Pons (tissue), 1 donor: ENCODE measurements at places on chromosomes 2 and 18.

DNA sequence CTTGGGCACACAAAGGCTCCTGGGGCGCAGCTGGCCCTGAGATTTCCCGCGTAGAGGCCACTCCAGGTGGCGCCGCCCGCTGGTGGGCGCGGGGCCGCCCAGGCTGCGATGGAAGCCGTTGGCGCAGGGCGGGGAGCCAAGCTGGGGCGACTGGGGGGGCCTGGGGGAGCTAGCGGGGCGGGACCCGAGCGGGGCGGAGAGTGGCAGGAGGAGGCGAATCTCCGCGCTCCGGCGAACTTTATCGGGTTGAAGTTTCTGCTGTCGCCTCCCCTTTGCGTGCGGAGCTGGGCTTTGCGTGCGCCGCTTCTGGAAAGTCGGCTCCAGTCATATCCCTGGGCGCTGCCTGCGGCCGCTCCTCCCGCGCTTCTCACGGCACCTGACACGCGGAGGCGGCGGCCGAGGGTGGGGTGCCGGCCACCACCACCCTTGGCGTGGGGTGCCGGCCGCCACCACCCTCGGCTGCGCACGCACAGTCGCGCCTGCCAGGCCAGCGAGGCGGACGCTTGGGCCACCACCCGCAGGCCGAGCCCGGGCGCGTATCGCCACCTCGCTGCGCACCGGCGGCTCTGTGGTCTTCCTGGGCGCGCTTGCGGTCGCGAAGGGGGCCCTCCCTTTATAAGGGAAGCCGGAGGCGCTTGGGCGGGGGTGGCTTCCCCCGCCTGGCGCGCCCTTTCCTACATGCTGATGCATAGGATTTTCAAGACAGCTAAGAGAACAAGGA is 919 bp upstream of the CYP1B1 start:
- no peak for DNase-seq

GRCh38 chr2:190351955-190352354 is 8.6 kb downstream of the INPP1 start:
- no peak for DNase-seq

DNA sequence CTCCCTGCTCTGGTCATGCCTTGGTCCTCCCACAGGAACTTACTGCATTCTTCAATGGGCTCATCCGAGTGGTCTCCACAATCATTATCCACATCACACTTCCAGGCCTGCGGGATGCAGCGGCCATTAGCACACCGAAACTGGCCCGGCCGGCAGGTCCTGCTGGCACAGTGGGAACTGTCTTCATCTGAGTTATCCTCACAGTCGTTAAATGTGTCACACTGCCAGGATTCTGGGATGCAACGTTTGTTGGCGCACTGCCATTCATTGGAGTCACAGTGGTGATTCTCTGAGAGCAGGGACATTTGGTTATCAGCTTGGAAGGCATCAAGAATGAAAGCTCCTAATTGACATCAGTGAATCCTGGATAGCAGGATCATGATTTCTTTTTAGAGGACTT is 104.5 kb downstream of the DHRS9 start:
- peak; percentile 63 for DNase-seq

GRCh38 chr2:127770973-127771735 is 39.8 kb downstream of the WDR33 start:
- DNase-seq: no peak

GRCh38 chr2:127024769-127025358 is 82.1 kb downstream of the BIN1 start:
- DNase-seq: peak; percentile 30

- DNase-seq: no peak
These were observed 84.6 kb downstream of the MAIP1 start for GRCh38 chr2:200039724-200040650.

GRCh38 chr2:170073288-170073687 is 104.7 kb upstream of the MYO3B start:
- peak; percentile 95 for DNase-seq

GRCh38 chr2:112001136-112001715 is 53.8 kb upstream of the TMEM87B start:
- DNase-seq: peak; percentile 43

DNA sequence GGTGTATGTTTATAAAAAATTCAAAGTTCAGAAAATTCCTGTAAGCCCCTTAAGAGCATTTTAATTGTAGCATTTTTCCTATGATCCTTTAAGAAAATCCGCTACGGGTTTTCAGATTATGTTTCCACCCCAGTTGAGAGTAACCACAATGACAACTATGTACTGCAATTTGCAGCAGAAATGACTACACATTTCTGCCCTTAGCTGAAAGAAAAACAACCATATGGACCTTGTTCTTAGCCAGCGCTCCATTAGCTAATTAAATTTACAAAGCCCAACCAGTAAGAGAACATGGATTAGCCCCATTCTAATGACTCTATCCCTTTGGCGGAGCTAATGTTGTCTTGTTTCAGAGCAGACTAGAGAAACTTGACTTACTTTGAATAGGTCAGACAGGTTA is 247.6 kb downstream of the SLC8A1 start:
- no peak for DNase-seq

GRCh38 chr18:13353084-13353823 is 134.7 kb downstream of the LDLRAD4 start:
- DNase-seq: no peak

DNA sequence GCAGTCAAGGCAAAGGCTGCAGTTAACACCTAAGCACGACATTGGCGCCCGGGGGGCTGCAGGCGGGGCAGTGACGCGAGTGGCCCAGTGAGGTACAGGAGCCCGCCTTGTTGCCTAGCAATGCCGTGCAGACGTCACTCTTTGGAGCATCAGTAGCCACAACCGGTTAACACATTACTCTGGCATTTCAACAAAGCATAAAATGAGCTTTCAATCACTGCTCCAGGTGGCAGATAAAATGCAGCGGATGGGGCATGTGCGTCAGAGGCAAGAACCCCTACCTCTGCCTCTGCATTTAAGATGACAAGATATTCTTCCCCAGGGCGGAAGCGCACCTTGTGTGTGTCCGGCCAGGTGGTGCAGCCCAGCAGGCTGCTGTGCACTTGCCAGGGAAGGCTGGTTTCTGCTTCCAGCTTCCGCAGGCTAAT is 139.4 kb downstream of the MTCL1 start:
- no peak for DNase-seq

DNA sequence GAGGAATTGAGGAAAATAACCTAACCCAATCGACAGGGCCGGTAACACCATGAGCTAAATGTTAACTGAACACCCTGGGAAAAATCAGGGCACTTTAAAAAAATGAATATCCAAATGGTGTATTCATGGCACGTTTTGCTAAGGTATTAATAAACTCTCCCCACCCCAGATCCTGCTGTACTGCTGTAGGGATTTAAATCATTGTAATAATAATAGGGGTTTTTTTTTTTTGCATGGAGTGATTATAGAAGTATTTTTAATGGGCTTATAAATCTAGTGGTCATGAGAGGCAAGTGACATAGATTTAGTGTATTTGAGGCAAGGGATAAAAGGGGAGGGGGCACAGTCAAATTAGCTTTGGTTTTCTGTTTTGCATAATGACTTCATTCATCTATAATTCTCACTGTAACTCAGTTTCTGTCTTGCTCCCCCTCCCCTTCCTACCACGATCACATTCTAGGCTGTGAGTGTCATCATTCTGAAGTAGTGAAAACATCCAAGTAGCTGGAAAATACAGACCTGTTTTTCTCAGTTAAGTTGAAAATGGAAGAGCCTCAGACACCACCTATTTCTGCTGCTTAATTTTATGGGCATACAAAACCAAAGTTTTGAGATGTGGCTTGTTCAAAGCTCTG is 18.2 kb upstream of the MGAT5 start:
- DNase-seq: no peak

- no peak for DNase-seq
These were observed 6.5 kb upstream of the CNDP2 start for GRCh38 chr18:74489676-74490075.

GRCh38 chr2:105800953-105801635 is 56.4 kb downstream of the NCK2 start:
- DNase-seq: no peak

DNA sequence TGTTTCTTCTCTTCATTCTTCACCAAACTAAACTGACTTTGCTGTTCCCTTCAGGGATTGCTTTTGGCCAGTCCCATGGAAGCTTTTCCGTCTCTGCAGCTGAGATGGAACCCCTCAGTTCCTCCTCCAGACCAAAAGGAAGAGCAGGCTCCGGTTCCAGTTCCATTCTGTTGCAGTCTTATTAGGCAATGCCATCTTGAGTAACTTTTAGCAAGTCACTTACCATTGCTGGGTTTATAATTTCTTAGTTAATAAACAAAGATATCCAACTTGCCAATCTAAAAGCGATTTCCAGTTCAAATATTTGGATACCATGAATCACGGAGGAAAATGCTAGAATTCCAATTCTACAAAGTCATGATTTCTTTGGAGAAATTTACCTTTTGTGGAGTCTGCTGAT is 214.3 kb upstream of the LYPD1 start:
- no peak for DNase-seq

- no peak for DNase-seq
These were observed 5.8 kb downstream of the UNC50 start for GRCh38 chr2:98614024-98614739.

- DNase-seq: no peak
These were observed 7.6 kb downstream of the HIBCH start for GRCh38 chr2:190311893-190312634.

GRCh38 chr18:12086249-12086648 is 7.4 kb upstream of the ANKRD62 start:
- DNase-seq: no peak

- no peak for DNase-seq
These were observed 84.7 kb downstream of the BCL2 start for GRCh38 chr18:63234841-63235240.

GRCh38 chr2:205364261-205364660 is 318.0 kb upstream of the NRP2 start:
- DNase-seq: no peak

DNA sequence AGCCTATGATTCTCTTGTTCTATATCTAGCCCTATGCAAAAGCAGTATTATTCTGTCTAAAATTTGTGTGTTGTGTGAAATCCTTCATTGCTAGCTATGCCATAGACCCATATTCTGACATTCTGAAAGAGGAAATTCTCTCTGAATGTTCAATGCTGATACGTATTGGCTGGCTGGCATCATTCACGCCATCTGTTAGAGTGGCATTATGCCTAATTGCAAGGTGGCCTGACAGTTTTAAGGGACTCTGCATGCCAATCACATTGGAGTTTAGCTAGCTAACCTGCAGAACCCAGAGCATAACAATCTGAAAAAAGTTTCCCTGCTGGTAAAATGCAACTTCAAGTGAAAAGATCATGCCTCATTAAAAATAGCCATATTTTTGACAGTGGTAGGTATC is 316.0 kb downstream of the SOX11 start:
- DNase-seq: no peak

GRCh38 chr2:163698857-163699256 is 37.0 kb downstream of the FIGN start:
- DNase-seq: no peak

DNA sequence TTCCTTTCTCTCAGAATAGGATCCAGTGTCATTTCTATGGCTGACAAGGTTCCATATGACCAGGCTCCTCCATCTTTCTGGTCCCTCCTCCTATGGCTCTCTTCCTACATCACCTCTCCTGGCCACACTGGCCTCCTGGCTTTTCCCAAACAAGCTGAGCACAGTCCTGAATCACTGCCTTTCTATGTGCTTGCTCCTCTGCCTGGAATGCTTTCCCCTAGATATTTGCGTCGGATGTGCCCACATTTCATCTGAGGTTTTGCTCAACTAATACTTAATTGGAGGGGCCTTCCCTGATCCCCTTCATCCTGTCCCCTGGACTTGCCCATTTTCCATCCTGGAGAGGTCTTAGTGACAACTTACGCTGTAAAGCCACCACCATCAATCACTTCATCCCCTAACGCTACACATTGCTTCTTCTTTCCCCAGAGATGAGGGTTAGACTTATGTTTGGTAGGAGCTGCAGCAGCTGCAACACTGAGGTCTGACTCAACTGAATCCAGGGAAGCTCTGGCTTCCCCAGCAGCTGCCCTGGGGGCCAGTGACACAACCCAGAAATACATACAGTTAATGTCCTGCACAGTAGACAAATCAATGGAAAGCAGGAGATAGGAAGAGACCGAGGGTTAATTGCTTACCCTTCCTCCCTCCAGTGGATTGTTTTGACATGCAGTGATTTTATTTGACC is 42.9 kb downstream of the QPCT start:
- DNase-seq: no peak

DNA sequence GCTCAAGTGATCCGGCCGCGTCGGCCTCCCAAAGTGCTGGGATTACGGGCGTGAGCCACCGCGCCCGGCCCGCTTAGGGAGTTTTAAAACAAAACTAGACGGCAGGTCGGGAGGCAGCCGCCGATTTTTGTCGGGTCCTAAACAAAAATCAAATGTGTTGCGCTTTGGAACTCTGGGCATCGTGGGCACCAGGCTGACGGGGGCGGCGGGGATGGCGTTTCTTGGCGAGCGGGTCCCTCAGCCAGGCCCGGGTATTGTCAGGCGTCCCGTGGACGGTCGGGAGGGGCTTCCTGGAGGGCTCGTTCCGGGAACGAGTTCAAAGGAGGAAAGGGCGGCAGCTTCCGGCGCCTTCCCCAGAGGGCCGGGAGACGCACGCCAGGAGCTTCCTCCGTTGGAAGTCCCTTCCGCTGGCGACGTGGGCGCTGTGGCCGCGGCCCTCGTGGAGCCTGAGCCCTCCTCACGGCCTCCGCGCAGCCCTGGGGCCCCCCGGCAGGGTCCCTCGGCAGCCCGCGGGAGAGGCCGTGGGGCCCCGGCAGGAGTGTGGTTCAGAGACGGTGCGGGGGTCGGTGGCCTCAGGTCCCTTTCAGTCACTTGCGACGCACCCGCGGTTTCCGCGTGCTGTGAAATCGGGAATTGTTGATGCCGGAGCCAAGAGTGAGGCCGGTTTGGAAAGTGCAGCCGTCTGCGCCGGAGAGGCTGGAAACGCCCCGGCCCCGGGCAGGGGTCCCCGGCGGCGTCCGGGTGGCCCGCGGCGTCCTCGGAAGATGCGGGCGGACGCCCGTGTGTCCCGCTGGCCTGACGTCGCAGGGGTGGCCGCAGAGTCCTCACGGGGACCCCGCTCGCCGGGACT is 59.3 kb downstream of the EMILIN2 start:
- DNase-seq: peak; percentile 29

DNA sequence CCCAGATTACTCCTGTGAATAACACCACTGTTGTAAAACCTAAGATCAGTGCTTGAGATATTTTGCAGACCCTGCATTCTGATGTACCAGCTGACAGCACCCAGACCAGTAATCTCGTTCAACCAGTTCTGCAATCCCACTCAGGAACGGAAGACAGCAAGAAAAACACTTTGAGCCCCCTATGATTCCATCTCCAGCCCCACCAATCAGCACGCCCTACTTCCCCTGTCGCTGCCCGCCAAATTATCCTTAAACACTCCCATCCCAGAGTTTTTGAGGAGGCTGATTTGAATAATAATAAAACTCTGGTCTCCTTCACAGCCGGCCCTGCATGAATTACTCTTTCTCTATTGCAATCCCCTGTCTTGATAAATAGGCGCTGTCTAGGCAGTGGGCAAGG is 173.9 kb upstream of the CDH2 start:
- no peak for DNase-seq

GRCh38 chr2:195604706-195605105 is 52.3 kb upstream of the SLC39A10 start:
- no peak for DNase-seq

GRCh38 chr2:51995293-51995692 is 963.4 kb upstream of the NRXN1 start:
- no peak for DNase-seq

GRCh38 chr18:62954366-62954765 is 239.0 kb downstream of the PHLPP1 start:
- DNase-seq: no peak

- DNase-seq: no peak
These were observed 45.3 kb downstream of the FN1 start for GRCh38 chr2:215390550-215390913.
